Breast epithelium (tissue), 4 donors: ENCODE measurements at places on chromosomes 3 and 15.
A peak's percentile ranks its signal among the peaks of the same experiment; 100 is the strongest.

- DNase-seq = no peak
- peaks cover 9% of the 10 kb centered on the region for H3K4me1 ChIP-seq
- H3K27ac ChIP-seq = no peak overlapping the region
- no peak overlapping the region for H3K4me3 ChIP-seq
- no peaks in the 10 kb centered on the region for H3K36me3 ChIP-seq
Measured at GRCh38 chr3:181713280-181713647, 1.5 kb downstream of the SOX2 start.

DNA sequence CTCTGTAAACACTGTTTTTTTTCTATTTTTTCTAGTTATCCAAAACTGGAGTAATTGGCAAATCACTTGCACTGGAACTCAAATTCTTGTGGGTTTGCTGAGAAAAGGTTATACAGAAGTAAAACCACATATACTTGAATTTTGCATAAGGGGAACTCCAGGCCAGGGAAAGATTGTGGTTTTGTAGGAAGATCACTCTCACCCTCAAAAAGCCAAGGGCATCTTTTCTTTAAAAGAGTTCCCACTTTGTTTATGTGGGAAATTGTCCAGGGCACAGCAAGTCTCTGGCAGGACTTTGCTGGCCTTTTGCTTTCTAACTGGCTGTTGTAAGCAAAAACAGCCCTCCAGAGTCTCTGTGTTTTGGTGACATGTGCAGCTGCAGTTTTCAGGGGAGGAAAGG lies 340.3 kb upstream of the RBMS3 start:
- H3K27ac ChIP-seq = peak overlapping the region; percentile 50
- no peaks in the 10 kb centered on the region for H3K36me3 ChIP-seq
- peaks cover 5% of the 10 kb centered on the region for H3K4me1 ChIP-seq
- DNase-seq = peak; percentile 27
- H3K27me3 ChIP-seq = no peaks in the 10 kb centered on the region
- no peak overlapping the region for H3K4me3 ChIP-seq

GRCh38 chr15:49154799-49155109 lies 645 bp downstream of the COPS2 start:
- peaks cover 7% of the 10 kb centered on the region for H3K4me1 ChIP-seq
- no peak for DNase-seq
- no peaks in the 10 kb centered on the region for H3K27me3 ChIP-seq
- H3K36me3 ChIP-seq = no peaks in the 10 kb centered on the region
- H3K27ac ChIP-seq = peak overlapping the region; percentile 93

- no peaks in the 10 kb centered on the region for H3K27me3 ChIP-seq
- no peak overlapping the region for H3K4me3 ChIP-seq
- DNase-seq = no peak
- H3K4me1 ChIP-seq = no peaks in the 10 kb centered on the region
- H3K27ac ChIP-seq = no peak overlapping the region
Measured at GRCh38 chr3:59784164-59784563, 734.3 kb upstream of the CFAP20DC start.

DNA sequence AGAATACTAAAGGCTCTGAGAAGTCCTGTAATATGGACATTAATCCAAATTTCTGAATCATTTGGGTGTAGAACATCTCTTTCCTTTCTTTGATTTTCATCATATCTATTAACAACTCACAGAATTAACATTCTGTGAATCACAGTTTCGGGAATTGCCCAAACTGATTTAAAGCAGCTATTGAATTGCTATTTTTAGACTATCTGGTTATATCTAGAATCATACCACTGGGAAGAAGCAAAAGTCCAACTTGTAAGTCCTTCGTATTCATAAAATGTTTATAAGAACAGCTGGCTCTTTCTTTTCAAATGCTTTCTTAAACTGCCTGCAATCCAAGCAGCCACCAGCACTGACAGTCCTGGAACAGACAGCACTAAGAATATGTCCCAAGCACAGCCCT lies 733.0 kb downstream of the NTRK3 start:
- no peak overlapping the region for H3K27ac ChIP-seq
- H3K36me3 ChIP-seq = no peaks in the 10 kb centered on the region
- no peaks in the 10 kb centered on the region for H3K4me1 ChIP-seq

DNA sequence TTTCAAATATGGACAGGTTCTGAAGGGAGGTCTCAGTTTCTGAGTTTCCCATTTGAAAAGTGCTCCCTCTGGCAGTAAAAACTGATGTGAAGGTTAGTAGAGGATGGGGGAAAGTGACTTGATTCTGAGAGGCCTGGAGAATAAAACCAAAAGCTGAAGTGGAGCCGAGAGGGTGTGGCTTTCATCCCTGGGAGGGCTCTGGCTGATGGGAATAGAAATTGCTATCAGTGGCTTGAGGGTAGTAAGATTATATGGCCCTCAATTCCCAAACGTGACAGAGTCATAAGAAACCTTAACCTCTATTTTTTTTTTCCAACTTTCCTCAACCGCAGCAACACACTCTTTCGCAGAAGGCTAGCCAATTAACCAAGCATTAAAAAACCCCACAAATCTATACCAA lies 185.9 kb downstream of the MEIS2 start:
- no peak overlapping the region for H3K4me3 ChIP-seq
- H3K36me3 ChIP-seq = no peaks in the 10 kb centered on the region
- no peaks in the 10 kb centered on the region for H3K27me3 ChIP-seq
- DNase-seq = no peak
